ENCODE measurements at places on chromosomes 16 and 17.

GRCh38 chr16:82991966-82992675 is 365.4 kb downstream of the CDH13 start:
- DNase-seq: no peak
- H3K27ac ChIP-seq: no peak overlapping the region
- no peaks in the 10 kb centered on the region for H3K4me1 ChIP-seq
- no peaks in the 10 kb centered on the region for H3K27me3 ChIP-seq

DNA sequence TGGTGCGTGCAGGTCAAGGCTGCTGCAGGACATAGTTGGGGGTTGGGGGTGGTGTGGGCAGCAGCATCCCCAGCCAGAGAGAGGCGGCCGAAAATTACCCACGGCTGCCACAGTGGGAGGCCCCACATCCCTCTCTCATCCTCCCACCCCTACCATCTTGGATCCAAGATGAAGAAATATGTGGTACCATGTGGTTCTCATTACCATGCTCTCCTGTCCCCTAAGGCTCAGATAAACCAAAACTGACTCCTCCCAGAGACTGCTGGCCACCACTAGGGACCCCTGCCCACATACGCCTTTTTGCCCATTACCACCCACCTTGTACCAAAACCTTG is 120.4 kb downstream of the HIC1 start:
- no peak for DNase-seq
- H3K36me3 ChIP-seq: peaks cover 53% of the 10 kb centered on the region
- H3K27me3 ChIP-seq: no peaks in the 10 kb centered on the region
- no peak overlapping the region for H3K4me3 ChIP-seq
- peaks cover 39% of the 10 kb centered on the region for H3K4me1 ChIP-seq

DNA sequence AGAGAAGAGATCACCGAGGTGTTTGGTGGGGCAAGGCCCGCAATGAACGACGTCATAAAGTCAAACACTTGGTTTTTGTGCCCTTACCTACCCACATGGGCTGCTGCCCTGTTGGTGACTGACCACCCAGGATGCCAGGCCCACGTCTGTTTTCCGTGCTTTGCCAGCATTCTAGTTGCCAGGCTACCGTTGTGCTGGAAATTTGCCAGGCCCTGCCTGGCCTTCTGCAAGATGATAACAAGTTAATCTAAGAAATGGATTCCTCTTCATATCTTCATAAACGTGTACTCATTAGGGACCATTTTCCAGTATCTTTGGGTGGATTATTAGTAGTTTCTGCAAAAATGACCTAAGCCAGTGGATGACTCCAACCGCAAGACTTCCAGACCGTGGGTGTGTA is 35.4 kb downstream of the SLC6A4 start:
- no peaks in the 10 kb centered on the region for H3K36me3 ChIP-seq
- no peak overlapping the region for H3K27ac ChIP-seq
- no peak for DNase-seq
- H3K4me3 ChIP-seq: no peak overlapping the region
- H3K4me1 ChIP-seq: no peaks in the 10 kb centered on the region
- peaks cover 41% of the 10 kb centered on the region for H3K27me3 ChIP-seq

DNA sequence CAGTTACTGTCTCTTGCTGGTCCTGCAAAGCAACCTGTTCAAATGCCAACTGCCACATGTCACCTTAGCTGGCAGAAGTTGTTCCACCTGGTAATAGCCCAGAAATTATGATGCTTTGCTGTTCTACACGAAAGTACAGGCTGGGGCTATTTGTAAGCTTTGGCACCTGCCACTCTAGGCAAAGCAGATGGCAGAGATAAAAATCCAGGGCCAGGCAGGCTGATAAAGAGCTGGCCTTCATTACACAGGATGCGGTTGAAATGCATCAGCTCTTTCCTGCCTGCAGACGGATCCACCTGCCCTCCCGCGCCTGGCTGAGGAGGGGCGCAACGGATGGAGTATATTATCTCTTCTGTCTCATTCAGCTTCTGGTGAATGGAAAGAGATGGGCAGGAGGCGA is 29.3 kb upstream of the KDM8 start:
- H3K27ac ChIP-seq: peak overlapping the region; percentile 92
- peak; percentile 82 for DNase-seq
- H3K36me3 ChIP-seq: peaks cover 12% of the 10 kb centered on the region
- peak overlapping the region; percentile 6 for H3K4me3 ChIP-seq
- H3K4me1 ChIP-seq: peaks cover 96% of the 10 kb centered on the region
- H3K27me3 ChIP-seq: no peaks in the 10 kb centered on the region

DNA sequence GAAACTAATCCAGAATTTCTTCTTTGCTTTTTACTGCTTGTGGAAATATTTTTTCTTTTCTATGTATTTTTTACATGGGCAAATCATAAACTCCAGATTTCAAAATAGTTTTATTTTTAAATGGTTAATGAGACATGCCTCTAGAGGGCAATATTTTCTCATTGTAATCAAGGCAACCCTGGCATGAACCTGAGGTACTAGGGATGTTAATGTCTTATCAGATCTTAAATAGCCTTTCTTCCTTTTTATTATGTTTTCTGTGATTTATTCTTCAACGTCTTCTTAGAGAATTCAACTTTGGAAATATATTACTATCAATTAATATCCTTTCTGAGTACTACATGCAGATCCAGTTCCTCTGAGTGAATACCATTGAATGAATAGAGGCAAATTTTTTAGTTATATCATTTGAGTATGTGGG is 324.7 kb downstream of the BCAS3 start:
- H3K27me3 ChIP-seq: no peaks in the 10 kb centered on the region
- H3K36me3 ChIP-seq: no peaks in the 10 kb centered on the region
- H3K4me1 ChIP-seq: peaks cover 6% of the 10 kb centered on the region

- no peak overlapping the region for H3K4me3 ChIP-seq
- no peak overlapping the region for H3K27ac ChIP-seq
- no peaks in the 10 kb centered on the region for H3K4me1 ChIP-seq
- DNase-seq: no peak
Measured at GRCh38 chr16:62021161-62021581, 15.1 kb downstream of the CDH8 start.

DNA sequence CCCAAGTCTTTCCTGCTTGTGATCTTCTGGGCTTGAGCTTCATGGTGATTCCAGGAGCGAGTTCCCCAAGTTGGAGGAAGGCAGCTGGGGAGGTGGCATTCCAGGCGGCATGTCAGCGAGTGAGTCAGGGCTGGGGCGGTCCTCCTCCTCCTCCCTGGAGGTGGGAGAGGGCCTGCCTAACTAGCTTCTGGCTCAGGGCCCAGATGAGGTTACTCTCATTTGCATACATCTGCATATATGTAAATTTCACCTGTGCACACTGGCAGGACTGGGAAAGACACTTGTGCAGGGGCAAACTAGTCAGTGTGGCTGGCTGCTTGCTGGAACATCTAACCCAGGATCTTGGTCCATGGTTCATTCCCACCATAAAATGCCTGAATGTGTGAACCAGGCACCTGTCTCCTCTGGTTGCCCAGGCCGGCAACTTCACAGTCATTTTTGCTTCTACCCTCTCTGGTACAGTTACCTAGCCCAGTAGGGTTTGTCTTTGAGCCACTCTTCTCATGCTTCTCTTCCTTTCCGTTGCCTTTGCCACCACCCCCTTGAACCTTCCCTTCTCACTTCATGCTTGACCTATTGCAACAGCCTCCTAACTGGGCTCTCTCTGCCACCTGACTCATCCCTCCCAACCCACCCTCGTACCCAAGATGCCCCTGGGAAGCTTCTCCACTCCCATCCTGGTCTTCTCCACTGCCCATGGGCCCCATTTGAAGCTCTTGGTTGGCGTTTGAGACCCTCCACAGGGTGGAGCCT is 9.6 kb upstream of the DLX4 start:
- H3K4me1 ChIP-seq: peaks cover 9% of the 10 kb centered on the region
- no peaks in the 10 kb centered on the region for H3K36me3 ChIP-seq
- H3K27me3 ChIP-seq: peaks cover 70% of the 10 kb centered on the region
- no peak overlapping the region for H3K4me3 ChIP-seq

GRCh38 chr17:68443972-68444464 is 13.3 kb downstream of the WIPI1 start:
- peaks cover 44% of the 10 kb centered on the region for H3K4me1 ChIP-seq
- no peak for DNase-seq
- H3K27me3 ChIP-seq: no peaks in the 10 kb centered on the region
- H3K4me3 ChIP-seq: no peak overlapping the region

- H3K27ac ChIP-seq: peak overlapping the region; percentile 19
- H3K4me1 ChIP-seq: peaks cover 45% of the 10 kb centered on the region
- no peak for DNase-seq
- no peaks in the 10 kb centered on the region for H3K27me3 ChIP-seq
Measured at GRCh38 chr17:44202756-44203155, 3.1 kb upstream of the ATXN7L3 start.

DNA sequence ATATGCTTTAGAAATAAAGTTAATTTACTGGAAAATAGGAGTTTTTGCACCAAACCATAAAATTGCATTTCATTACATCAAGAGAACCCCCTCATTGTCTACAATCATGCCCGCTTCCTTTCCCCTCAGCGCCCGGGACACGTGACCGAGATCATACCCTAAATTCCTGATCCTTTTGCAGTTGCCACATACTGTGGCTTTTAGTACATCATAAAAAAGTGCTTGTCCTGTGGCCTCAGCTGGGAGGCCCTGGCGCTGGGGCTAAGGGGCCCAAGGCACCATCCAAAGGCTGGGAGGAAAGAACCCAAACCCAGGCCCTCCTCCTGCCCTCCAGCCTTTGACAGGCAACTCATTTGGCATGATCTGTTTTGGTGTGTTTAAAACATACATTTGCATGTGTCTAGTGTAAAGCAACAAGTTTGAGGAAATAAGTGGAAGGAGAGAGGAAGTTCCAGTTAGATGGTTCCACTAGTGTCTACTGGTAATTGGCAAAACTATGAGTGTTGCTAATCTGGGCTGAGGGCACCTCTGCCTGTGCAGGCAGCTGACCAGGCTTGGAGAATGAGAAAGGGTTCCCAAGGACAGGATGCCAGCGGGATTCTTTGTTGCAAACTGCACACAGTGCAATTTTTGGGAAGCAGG is 6.0 kb downstream of the CDK5R1 start:
- peak overlapping the region; percentile 50 for H3K27ac ChIP-seq
- H3K4me1 ChIP-seq: peaks cover 68% of the 10 kb centered on the region
- peaks cover 30% of the 10 kb centered on the region for H3K36me3 ChIP-seq
- DNase-seq: no peak

Measured in activated naive CD4-positive, alpha-beta T cell treated with anti-CD3 and anti-CD28 coated beads, Interleukin-2, amount 10 ng/mL, durations not matched to agents 7 days and 5 days (primary cell).